ENCODE measurements at places on chromosomes 5 and 9.
A peak's percentile ranks its signal among the peaks of the same experiment; 100 is the strongest.

- no peak for DNase-seq
Observed at GRCh38 chr5:170173227-170173626, 59.6 kb upstream of the C5orf58 start.

DNA sequence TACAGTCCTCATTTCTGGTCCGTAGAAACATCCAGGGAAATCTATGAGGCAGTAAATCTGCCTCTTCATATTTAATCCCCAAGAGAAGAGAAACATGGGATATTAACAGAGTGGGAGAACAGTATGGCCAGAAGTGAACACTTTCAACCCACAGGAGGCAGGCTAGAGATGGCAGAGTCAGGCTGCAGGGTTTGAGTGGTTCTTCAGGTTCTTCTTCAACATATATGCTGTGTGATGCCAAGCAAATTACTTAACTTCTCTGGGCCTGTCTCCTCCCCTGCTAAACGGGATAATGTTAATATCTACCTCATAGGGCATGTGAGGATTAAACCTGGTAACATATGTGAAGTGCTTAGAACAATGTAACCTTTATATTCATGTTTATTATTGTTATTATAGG, 321.8 kb downstream of the PSAT1 start:
- DNase-seq: no peak

DNA sequence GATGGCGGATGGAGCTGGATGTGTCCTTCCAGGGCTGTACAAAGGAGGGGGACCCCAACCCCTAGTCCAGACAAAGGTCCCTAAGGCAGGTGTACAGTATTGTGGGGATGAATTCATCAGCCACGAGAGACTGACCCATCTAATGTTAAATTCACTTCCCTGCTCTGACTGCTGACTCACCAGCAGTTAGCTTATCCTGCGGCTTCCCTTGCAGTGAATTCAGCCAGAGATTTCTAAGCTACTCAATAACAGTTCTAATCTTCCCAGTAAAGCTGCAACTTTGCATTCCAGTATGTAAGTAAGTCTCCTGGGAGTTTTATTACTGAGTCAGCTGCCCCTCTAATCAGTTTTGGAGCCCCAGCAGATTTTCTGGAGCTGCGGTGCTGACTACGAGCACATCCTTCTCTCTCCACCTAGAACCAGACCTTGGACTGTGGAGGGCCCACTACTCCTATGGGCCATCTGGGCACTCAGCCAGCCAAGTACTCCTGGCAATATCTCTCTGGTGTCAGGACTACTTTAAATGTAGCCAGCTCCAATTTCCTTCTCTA, 16.1 kb downstream of the B4GALT1 start:
- no peak for DNase-seq

DNA sequence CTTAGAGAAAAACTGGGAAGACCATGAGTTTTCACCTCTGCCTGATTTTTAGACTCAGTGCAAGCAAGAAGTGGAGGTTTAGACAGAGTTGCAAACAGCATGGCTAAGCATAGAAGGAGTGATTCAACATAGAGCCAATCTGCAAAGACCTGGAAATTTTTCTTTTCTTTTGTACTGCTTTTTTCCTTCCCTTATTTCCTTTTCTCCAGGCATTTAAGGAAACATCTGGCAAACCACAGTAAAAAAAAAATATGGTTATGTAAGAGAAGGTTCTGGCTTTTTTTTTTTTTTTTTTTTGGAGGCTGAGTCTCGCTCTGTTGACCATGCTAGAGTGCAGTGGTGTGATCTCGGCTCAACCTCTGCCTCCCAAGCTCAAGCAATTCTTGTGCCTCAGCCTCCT, 16.6 kb upstream of the DCAF12 start:
- DNase-seq: no peak

DNA sequence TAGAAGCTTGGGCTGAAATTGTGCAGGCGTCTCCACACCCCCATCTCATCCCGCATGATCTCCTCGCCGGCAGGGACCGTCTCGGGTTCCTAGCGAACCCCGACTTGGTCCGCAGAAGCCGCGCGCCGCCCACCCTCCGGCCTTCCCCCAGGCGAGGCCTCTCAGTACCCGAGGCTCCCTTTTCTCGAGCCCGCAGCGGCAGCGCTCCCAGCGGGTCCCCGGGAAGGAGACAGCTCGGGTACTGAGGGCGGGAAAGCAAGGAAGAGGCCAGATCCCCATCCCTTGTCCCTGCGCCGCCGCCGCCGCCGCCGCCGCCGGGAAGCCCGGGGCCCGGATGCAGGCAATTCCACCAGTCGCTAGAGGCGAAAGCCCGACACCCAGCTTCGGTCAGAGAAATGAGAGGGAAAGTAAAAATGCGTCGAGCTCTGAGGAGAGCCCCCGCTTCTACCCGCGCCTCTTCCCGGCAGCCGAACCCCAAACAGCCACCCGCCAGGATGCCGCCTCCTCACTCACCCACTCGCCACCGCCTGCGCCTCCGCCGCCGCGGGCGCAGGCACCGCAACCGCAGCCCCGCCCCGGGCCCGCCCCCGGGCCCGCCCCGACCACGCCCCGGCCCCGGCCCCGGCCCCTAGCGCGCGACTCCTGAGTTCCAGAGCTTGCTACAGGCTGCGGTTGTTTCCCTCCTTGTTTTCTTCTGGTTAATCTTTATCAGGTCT, at the start of gene C9orf72:
C9orf72 (minus strand) TSS at position 564 of the 716 bp plus-strand sequence. CDS start 6,361 bp downstream, outside the sequence.
- DNase-seq: no peak

DNA sequence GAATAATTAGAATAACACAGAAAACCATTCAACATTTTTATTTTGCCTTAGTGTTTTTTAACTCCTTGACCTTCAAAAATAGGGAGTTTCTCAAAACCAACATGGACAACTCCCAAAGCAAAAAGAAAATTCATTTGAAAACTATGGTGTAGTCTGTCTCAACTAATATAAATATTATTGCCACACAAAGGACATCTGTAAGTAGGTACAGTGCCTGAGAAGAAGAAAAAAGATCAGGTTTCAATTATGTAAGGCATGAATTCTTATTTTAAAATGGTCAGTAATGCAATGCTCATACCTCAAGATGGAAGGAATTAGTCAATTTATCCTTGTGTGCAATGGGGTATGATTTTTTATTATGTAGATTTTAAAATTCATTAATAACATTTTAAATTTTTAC, 109.6 kb upstream of the CNTLN start:
- DNase-seq: no peak

- no peak for DNase-seq
Observed at GRCh38 chr5:72633041-72633445, 125.8 kb upstream of the ZNF366 start.

- peak; percentile 90 for DNase-seq
Observed at GRCh38 chr5:130652176-130652575, 512.9 kb downstream of the HINT1 start.

DNA sequence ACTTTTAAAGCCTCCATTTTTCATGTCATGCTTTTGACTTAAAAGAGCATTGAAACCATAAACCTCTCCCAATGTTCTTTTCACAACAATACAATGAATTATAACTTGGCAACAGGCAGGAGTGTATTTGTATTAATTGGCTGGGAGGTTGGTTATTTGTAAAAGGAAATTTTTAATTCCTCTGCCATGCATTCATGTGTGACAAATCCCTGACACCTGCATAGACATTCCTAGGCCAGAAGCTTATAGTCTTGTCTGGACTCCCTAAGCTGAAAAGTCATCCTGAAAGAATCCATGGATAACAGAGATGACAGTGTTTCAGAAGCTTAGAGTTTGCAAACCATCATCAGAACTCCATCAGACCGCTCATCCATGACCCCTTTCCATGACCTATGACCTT, 76.3 kb upstream of the PTGER4 start:
- DNase-seq: no peak

DNA sequence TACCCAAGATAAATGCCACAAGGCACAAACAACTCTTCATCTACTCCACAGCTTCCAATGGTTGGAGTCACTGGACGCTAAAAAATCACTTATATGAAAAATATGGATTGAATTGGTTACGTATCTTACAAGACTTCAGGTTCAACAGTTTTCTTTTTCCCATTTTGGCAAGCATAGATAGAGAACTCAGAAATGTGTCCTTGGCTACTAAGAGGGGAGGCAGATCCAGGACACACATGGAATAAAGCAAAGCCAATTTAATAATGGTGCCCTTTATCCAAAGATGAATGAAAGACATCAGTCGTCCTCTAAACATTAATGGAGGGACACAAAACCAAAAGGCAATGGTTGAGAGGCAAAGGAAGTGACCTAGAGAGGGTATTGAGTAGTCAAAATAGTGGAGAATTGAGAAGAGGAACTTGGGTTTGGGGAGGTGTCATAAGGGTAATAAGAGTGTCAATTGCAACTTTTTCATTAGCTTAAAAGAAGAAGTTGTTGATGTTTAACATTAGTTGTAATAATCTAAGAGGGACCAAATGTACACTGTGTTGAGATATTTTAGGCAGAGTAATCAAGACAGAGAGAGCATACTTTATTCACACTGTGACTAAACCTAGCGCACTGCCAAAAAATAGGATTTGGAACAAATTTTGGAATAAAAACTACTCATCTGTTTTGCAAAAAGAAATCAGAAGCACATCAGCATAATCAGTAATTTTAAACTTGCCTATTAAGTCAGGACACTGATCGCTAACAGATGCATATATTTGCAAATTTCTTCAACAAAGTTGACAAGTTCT, 308.2 kb downstream of the ARL15 start:
- no peak for DNase-seq
